Forelimb muscle (tissue), 1 donor: ENCODE measurements at places on chromosomes 12 and 14.

GRCh38 chr12:102927220-102927619 is 10.2 kb upstream of the PAH start:
- no peak for DNase-seq

GRCh38 chr12:79411791-79412190 is 279.0 kb downstream of the PAWR start:
- no peak for DNase-seq

- no peak for DNase-seq
These were observed 330.5 kb downstream of the RGS6 start for GRCh38 chr14:72262771-72263170.

DNA sequence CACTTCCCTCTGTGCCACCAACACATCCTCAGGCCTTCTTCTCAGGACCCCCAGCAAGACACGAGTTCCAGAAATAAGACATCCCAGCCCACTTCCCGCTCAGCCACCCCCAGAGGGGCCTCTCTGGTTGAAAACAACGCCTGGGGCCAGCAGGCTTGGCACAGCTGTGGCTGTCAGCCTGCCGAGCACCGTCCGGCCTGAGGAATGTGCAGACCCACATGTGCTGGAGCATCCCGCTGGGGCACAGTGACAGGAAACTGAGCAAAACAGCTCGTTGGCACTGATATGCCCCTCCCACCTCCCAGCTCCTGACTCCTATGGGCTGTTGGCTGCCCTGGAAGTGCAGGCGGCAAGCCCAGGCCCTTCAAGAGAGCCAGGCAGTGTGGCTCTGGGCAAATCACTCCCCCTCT is 1.4 kb downstream of the SYNE3 start:
- no peak for DNase-seq

GRCh38 chr12:103748875-103749274 is 92.2 kb downstream of the NT5DC3 start:
- DNase-seq, result no peak

DNA sequence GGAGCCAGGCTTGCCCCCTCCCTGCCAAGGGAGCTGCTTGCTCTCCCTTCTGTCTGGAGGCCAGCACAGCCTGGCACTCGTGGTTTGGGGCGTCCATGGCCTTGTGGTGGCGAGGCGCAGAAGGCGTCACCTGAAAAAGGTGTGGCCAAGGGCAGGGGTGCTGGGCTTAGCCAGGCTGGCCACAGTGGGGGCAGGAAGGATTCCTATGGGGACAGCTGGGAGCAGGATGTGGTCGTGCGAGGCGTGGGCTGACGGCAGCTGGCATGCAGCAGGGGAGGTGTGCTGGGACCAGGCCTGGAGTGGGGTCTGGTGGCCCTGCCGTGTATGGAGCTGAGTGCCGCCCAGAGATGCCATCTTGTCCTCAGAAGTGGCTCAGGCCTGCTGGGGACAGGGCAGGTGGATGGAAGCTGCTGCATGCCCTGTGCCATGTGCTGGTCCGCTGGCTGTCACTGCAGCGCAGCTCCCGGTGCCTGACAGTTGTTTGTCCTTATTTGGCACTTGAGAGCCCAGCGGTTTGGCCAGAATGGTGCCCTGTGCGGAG is 30.0 kb downstream of the SH2B3 start:
- no peak for DNase-seq

DNA sequence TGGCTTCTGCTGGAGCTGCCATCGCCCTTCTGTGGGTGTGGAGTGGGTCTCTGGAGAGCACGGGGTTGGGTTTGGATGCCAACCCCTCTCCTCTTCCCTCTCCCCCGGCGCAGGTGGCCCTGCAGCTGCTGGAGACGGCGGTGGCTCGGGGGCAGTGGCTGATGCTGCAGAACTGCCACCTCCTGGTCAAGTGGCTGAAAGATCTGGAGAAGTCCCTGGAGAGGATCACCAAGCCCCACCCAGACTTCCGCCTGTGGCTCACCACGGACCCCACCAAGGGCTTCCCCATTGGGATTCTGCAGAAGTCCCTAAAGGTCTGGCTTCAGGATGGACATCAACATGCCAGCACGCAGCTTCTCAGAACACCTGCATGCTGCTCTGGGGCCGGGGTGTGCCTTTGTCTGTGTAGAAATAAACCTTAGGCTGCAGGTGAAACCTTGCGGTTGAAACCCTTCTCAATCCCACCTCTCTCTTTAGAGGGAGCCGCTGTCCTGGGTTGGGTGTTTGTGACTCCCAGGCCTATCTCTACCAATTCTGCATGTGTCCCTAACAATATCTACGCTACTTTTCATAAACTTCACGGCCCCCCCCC is 44.3 kb downstream of the CCDC92 start:
- DNase-seq, result no peak

DNA sequence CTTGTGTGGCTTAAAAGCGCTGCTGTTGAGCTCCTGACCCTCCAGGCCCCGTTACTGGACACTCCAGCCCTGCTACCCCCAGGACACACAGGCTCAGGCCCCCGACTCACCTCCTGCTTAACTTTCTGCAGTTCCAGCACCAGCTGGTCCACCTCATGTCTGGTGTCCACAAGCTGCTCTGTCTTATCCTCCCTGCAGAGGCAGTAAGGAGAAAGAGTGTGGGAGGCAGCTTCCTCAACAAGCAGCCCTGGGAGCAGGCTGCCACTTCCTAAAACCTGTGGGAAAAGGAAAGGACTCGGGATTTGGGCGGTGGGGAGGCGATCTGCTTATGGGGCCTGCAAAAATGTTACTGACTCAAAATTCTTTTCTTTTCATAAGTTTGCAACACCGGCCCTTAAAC is 79.2 kb downstream of the CCDC88C start:
- no peak for DNase-seq

DNA sequence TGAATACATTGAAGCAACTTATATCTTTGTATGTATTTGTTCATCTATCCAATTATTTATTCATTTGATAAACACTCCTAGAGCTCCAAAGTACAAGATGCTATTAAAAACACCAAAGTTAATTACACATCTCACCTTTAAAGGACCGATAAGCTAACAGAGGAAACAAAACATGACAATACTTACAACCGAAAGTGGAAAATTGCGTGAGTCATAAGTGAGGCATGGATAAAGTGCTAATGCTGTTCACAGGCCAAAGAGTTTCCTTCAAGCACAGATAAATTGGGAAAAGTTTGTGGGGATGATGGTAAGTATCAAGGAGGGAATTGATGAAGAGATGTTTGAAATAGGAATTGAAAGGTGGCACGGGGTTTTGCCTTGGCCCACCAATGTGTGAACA is 172.8 kb upstream of the KITLG start:
- no peak for DNase-seq

DNA sequence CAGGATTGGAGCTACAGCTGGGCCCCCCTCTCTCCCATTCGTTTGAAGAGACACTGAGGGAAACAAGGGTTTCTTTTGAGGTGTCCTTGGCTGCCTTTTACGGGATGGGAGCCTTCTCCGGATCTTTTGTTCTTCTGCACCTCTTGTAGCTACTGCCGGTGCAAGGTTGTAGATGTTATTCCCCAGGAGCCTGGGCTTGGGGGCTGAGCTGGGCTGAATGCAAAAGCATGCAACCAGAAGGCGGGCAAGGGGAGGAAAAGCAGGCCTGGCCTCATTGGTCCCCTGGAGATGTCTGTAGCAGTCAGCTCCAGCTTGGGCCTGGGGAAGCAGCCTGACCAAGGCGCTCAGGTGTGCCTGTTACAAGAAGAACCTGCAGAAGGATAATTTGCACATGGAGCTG is 110.3 kb downstream of the GCH1 start:
- DNase-seq, result no peak

GRCh38 chr12:106138633-106139421 is at the start of gene NUAK1:
NUAK1 (minus strand) TSS chr12:106138954; CDS start chr12:106138653, 301 bp downstream.
- no peak for DNase-seq

DNA sequence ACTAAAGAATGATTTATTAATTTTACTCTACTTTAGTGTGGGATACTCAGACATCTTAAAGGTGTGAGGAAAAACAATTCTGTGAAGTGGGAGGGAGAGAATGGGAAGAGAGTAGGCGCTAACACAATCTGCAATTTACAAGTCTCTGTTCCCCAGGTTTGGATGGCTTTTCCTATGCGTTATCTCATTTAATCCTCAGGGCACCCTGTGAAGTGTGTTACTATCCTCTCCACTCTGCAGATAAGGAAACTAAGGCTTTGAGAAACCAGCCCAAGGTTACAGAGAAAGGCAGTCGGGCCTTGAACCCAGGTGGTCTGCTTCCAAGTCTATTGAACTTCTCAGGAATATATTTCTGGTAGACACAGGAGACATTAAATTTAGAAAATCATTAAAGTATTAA is 36.2 kb upstream of the TUBA1C start:
- no peak for DNase-seq

DNA sequence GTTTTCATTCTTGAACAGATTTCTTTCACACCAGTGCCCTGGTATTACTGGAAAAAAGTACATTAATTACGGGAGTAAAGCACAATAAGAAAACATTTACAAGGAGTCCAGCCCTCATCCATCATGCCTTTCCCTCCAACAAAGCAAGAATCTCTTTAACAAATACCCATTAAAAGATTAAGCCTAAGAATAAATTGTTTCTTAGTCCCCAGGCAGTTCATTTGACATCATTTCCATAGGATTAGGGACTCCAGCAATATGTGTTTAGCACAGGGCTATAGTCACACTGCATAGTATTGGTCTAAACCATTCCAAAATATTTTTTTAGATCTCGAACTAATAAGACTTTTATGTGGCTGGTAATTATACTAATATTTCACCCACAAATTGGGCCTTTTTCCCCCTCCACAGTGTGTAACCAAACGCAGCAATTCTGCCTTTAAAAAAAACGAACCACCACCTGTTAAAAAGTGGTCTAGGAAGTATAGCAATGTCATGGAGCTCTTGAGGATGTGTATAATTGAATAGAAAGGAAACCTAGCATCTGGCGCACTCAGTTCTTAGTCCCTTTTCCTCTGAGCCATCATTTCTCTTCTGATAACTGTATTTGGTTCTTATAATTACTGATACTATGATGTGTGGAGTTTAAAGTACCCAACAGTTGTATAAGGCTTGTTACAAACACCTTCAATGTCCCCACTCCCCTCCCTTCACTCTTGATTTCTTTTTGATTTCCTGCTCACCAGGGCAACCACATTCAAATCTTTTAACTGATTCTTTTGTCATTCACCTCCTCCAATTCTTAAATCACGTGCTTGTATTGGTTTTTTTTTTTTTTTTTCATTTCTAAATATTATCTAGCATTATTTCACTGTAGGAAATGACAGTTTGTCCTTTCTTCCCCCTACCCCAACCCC is 138.7 kb downstream of the ETV6 start:
- DNase-seq, result no peak

DNA sequence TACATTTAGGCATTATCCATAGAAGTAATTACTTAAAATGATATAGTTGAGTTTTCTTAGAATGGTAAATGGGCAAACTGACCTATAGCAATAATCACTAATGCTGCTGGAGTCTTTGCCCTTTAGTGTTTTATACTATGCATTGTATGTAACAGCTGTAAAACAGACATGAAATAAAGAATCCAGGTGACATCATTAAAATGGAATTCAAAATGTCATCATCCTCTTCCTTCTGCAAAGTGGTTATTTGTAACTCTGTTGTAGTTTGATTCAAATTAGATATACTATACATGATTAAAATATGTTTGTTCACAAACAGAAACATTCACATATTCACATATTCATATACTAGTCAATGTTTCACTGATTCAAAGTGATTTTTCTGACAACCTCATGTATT is 598.8 kb downstream of the SLC16A7 start:
- DNase-seq, result no peak

GRCh38 chr14:105578070-105578469 is 51.7 kb downstream of the TMEM121 start:
- no peak for DNase-seq

DNA sequence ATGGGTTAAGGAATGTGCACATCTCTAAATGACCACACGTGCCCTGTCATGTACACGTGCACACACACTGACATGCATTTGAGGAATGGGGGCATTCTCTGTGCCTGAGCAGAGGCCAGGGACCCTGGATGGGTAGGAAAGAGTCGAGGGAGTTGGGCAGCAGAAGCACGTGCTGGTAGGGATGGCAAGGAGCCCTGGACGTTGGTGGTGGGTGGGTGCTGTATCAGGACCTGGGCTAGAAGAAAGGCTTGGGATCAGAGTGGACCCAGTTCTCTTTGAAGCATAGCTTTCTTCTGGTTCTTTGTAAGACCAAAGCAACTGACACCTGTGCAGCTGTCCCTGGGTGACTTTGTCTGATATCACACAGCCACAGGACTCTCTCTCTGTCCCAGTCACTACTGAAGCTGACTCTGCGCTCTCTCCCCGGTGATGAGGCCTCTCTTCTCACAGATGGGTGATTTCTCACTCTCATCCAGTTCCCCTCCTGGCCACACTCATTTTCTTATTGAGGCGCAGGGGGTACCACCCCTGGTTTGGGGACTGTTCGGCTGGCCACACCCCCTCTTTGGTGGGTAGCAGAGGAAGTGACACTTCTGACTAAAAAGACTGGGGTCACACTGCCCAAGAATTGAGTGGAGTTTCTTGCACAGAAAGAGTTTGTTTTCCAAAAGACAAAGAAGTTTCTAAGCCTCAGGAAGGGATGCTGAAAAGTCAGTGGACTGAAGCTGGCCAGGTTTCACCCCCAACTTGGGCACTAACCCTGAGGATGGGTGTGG is 171.7 kb upstream of the RTL1 start:
- no peak for DNase-seq

GRCh38 chr14:81638656-81639280 is 105.1 kb upstream of the SEL1L start:
- no peak for DNase-seq

DNA sequence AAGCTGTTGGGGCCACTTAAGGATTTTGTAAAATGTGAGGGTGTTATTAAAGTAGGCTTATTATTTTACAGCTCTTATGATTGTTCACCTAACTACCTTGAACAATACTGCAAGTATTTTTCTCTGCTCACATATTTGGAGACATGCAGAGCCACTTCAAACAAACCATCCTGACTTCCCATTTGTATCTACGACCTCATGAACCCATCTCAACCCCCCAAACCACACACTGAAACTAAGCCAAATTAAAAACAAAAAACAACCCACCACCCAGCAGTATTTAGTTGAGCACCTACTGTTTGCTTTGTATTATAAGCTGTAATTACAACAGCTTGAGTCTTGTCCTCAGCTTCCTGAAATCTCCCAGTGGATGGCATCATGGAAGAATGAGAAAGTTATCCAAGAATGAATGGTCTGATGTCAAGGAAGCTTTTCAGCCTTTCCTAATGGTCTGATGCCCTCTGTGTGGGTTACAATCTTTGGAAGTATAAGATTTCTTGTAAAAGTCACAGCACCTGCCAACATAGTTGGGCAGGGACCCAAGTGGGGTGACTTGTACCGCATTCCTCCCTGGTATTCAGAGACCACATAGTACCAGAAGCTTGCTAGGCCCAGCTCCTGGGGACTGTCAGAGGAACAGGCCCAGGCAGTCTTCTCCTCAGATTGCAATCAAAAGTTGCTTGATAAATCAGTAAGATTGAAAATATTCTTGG is 416.6 kb downstream of the ZFP36L1 start:
- DNase-seq, result no peak

GRCh38 chr12:44874981-44875416 is 1.1 kb downstream of the NELL2 start:
- no peak for DNase-seq
